GM12864 (cell line): ENCODE measurements at places on chromosomes 4 and X.

DNA sequence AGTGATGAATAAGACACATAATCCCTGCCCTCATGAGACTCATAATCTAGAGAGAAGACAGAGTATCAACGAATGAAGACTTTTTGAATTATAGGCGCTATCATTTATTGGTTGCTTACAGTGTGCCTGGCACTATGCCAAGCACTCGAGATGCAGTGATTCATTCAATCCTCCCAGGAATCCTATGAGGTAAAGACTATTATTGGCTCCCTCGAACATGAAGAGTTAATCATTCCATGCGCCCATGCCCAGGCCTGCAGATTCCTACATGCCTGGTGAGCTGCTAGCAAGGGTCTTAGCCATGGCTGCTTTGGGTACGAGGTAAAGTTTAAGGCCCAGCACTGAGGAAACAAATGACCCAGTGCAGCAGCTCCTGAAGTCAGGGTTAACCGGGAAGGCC is 47.0 kb downstream of the TEX13B start:
- DNase-seq = no peak

- DNase-seq = no peak
Observed at GRCh38 chr4:34516524-34516923, 1727.8 kb downstream of the ARAP2 start.

GRCh38 chrX:143873343-143873742 is 10.5 kb upstream of the UBE2NL start:
- DNase-seq = no peak

DNA sequence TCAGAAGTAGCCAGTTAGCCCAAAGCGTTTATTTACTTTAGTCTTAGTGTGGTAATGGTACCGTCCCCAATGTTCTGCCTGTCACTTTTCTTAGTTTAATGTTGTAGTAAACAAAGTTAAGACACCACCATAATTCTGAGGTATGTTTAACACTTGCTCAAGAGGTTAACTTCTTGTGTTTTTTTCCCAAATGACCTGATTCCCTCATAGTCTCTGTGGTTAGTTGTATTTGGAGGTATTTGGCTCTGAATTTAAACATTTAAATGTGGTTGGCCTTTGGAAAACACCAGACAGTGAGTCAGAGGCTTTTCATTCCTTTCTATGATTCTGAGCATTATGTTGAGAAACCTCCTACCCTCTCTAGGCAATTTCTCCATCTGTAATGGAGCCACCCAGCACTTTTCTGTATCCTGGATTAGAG is 47.9 kb downstream of the CXCL1 start:
- no peak for DNase-seq

DNA sequence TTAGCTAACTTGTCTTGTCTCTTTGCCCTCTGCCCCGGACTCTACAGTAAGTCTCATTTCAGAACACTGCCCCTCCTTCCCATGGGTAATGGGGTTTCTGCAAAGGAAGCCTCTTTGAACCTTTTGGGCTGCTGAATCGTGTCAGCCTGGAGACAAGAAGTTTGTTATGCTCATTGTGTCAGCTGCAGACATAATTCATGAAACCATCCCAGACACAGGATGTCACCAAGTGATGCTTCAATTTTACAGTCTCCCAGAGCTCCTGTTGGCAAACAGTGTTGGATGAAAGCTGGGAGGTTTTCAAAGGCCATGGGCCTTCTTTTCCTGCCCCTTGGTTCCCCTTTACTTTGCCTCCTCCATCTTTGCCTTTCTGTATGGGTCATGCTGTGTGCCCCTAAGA is 223.1 kb upstream of the TAPT1 start:
- no peak for DNase-seq

GRCh38 chr4:182486881-182487280 is 243.7 kb downstream of the TENM3 start:
- no peak for DNase-seq
